Esophagus muscularis mucosa (tissue), 4 donors: ENCODE measurements at places on chromosomes 13 and 19.

- no peak for DNase-seq
- H3K36me3 ChIP-seq: no peaks in the 10 kb centered on the region
- no peaks in the 10 kb centered on the region for H3K4me1 ChIP-seq
Observed at GRCh38 chr13:90510319-90510718, 837.2 kb upstream of the MIR17HG start.

DNA sequence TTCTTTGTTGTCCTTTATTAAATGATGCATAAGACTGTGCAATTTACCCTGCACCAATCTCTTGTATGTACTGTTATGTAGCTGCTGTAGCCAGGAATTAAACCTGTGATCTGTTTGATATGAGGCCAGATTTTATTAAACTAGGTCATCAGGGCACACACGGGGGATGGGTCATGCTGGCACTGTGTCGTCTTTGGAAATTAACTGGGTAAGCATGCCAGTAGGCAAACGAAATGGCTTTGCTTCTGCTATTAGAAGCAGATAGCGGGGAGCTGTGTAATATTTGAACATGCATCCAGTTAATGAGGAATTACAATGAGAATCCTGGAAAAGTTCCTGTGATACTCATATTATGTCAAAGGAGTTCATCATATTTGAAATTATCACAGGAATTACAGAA, 23.5 kb downstream of the MTUS2 start:
- no peaks in the 10 kb centered on the region for H3K4me1 ChIP-seq
- DNase-seq: no peak
- H3K27ac ChIP-seq: no peak overlapping the region

DNA sequence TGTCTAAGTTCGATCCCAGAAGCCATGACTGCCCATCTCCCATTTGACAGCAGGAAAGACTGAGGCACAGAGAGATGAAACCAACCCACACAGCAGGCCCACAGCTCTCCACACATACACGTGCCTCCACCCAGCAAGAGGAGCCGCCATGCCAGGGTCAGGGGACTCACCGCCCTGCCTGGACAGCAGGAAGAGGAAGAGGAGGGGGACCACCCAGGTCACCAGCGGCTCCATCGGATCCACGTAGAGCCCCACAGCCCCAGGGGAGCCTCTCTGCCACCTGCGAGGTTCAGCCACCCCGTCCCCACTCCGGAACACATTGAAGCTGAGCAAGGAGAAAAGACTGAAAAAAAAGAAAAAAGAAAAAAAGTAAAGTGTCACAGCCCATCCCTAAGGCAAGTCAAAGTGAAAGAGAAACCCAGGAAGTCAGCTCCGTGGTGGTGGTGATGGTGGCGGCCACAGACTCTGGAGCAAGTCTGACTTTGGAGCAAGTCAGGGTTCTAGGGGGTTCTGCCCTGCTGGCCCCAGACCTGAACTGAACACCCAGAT, at the start of gene IL12RB1:
TSS of gene IL12RB1 (minus strand) at position 345 of the 549 bp plus-strand sequence. CDS start at position 234, 111 bp downstream.
- H3K4me1 ChIP-seq: no peaks in the 10 kb centered on the region
- H3K36me3 ChIP-seq: no peaks in the 10 kb centered on the region
- DNase-seq: no peak
- H3K27ac ChIP-seq: peak within 1 kb of the TSS; percentile 40
- no peaks in the 10 kb centered on the region for H3K27me3 ChIP-seq

- peaks cover 52% of the 10 kb centered on the region for H3K4me1 ChIP-seq
- no peak overlapping the region for H3K4me3 ChIP-seq
- H3K36me3 ChIP-seq: peaks cover 21% of the 10 kb centered on the region
- no peak overlapping the region for H3K27ac ChIP-seq
- H3K27me3 ChIP-seq: no peaks in the 10 kb centered on the region
- no peak for DNase-seq
Observed at GRCh38 chr19:40744554-40745401, 5.5 kb downstream of the ACTMAP start.

DNA sequence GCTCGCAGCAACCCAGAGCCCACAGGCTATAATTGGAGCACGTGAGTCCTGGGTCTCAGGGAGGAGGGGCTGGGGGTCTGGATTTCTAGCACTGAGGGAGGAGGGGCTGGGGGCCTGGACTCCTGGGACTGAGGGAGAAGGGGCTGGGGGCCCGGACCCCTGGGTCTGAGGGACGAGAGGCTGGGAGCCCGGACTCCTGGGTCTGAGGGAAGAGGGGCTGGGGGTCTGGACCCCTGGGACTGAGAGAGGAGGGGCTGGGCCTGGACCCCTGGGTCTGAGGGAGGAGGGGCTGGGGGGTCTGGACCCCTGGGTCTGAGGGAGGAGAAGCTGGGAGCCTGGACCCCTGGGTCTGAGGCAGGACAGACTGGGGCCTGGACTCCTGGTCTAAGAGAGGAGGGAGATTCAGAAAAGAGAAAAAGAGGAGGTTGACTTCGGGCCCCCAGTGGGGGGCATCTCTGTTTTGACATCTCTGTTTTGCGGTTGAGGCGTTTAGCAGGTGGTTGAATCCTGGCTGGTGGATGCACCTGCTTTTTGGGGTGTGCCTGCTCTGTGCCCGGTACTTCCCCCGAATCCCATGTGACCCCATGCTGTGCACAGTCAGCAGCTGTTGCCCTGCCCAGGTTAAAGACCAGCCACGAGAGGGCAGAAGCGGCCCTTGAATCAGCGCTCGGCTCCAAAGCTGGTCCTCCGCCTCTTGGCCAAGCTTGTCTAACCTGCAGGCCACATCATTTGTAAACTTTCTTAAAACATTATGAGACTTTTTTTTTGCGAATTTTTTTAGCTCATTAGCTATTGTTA, 10.5 kb downstream of the PVR start:
- peaks cover 56% of the 10 kb centered on the region for H3K36me3 ChIP-seq
- DNase-seq: no peak
- peaks cover 5% of the 10 kb centered on the region for H3K4me1 ChIP-seq

DNA sequence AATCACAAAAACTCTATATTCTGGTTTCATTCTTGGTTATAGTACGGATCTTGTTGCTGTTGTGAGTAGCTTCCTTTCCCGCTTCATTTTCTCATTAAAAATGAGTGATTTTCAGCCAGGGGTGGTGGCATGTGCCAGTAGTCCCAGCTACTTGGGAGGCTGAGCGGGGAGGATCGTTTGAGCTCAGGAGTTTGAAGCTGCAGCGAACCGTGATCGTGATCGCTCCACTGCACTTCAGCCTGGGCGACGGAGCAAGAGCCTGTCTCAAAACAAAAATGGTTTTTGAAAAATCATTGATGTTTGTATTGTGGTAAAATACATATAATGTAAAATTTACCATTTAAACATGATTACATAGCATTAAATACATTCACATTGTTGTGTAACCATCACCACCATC, 71.6 kb upstream of the TM9SF2 start:
- peaks cover 17% of the 10 kb centered on the region for H3K4me1 ChIP-seq
- no peak for DNase-seq
- H3K4me3 ChIP-seq: no peak overlapping the region
- H3K27me3 ChIP-seq: no peaks in the 10 kb centered on the region
- no peaks in the 10 kb centered on the region for H3K36me3 ChIP-seq
- no peak overlapping the region for H3K27ac ChIP-seq

- H3K4me1 ChIP-seq: no peaks in the 10 kb centered on the region
- no peaks in the 10 kb centered on the region for H3K36me3 ChIP-seq
- DNase-seq: no peak
- no peak overlapping the region for H3K27ac ChIP-seq
- no peak overlapping the region for H3K4me3 ChIP-seq
Observed at GRCh38 chr13:95954266-95954665, 98.9 kb downstream of the UGGT2 start.

GRCh38 chr19:50536662-50537305, 23.1 kb upstream of the ASPDH start:
- no peaks in the 10 kb centered on the region for H3K36me3 ChIP-seq
- no peak overlapping the region for H3K27ac ChIP-seq
- H3K27me3 ChIP-seq: no peaks in the 10 kb centered on the region
- no peak for DNase-seq

- peaks cover 88% of the 10 kb centered on the region for H3K36me3 ChIP-seq
- no peak overlapping the region for H3K27ac ChIP-seq
- no peak overlapping the region for H3K4me3 ChIP-seq
- DNase-seq: no peak
- H3K4me1 ChIP-seq: peaks cover 26% of the 10 kb centered on the region
Observed at GRCh38 chr19:4447327-4448146, 10.1 kb downstream of the UBXN6 start.

DNA sequence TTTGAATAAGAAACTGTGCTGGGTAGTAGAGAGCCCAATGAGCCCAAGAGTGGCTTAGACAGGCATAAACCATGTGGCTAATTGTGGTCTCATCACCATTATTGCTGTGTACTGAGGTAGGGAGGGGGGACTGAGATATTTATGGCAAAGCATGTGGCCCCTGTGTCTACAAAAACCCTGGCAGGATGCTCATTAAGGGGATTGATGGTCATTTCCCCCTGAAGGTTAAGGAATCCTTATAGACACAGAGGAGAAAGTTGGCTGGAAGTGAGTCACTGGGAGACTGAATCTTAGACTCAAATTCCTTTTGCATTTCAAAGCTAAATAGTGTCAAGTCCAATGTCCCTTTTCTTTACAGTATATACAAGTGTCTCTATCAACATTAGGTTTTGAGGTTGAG, 9.8 kb upstream of the DACT3 start:
- H3K27ac ChIP-seq: no peak overlapping the region
- no peak for DNase-seq
- H3K36me3 ChIP-seq: peaks cover 30% of the 10 kb centered on the region
- H3K4me1 ChIP-seq: no peaks in the 10 kb centered on the region

- H3K4me1 ChIP-seq: peaks cover 35% of the 10 kb centered on the region
- peaks cover 2% of the 10 kb centered on the region for H3K36me3 ChIP-seq
- no peaks in the 10 kb centered on the region for H3K27me3 ChIP-seq
- no peak for DNase-seq
Observed at GRCh38 chr19:45150751-45151281, 10.0 kb downstream of the NKPD1 start.

- no peak overlapping the region for H3K27ac ChIP-seq
- H3K4me1 ChIP-seq: no peaks in the 10 kb centered on the region
- no peaks in the 10 kb centered on the region for H3K36me3 ChIP-seq
- H3K27me3 ChIP-seq: peaks cover 51% of the 10 kb centered on the region
- H3K4me3 ChIP-seq: no peak overlapping the region
- DNase-seq: no peak
Observed at GRCh38 chr19:597406-598315, 8.0 kb downstream of the HCN2 start.

DNA sequence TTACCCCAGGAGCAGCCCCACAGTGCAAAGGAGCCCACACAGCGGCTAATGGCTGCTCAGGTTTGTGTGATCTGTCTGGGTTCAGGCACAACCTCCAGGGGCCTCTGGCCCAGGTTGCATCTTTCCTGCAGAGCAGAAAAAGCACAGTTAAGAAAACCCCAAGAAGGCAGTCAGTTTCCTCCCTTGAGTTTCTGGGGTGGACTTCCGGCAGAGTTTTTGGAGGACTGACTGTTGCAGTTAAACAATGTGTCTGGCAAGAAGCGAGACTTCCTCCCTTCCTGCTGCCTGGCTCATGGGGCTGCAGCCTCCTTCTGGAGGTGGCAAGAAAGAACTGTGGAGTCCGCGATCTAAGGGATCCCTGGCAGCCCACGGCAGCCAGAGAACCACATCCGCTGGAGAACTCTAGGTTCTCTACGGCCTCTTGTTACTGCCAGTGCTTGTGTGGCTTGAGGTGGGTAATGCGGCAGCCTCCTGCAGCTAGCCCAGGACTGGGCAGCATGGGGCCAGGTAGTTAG, 114.4 kb downstream of the ZDHHC20 start:
- no peaks in the 10 kb centered on the region for H3K4me1 ChIP-seq
- no peaks in the 10 kb centered on the region for H3K36me3 ChIP-seq
- DNase-seq: no peak
- no peaks in the 10 kb centered on the region for H3K27me3 ChIP-seq
- no peak overlapping the region for H3K27ac ChIP-seq

DNA sequence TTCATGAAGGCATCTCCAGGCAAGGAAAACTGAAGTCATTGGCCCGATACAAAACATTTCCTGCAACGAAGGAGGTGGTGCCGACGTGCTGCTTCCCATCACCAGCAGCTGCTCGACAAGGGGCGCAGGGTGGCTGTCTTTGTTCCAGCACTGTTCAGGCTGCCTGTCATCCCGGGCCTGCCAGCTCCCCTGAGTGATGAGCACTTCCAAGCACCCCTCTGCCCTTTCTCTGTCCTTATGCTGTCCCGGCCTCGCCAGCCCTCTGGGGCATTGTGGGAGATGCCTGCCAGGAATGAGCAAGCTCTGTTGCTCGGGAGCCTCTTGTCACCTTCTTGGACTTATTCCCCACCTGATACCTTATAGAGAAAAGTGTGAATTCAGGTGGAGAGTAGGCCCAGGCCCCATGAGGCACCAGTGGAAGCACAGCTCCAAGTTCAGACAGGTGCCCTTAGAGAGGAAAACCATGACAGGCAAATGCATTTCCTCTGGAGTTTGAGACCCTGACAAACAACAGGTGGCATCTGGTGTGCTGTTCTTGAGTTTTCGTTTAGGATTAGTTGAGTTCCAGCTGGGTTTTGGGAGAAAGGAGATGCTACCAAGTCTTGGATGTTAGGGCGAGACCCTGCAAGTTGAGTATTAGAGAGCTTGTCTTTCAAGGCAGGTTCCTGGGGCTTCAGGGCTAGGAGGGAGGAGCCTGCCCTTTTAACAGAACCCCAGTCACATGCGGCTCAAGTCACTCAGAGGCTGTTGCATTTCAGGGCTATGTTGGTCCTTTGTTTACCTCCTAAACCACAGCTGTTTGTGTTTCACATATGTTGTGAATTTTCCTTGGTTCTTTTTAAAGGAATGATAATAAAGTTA, 21.4 kb downstream of the BBC3 start:
- DNase-seq: no peak
- peaks cover 20% of the 10 kb centered on the region for H3K4me1 ChIP-seq
- no peak overlapping the region for H3K4me3 ChIP-seq
- H3K27ac ChIP-seq: peak overlapping the region; percentile 61
- H3K36me3 ChIP-seq: peaks cover 53% of the 10 kb centered on the region

- peaks cover 19% of the 10 kb centered on the region for H3K4me1 ChIP-seq
- DNase-seq: no peak
- H3K27ac ChIP-seq: peak overlapping the region; percentile 52
- no peaks in the 10 kb centered on the region for H3K27me3 ChIP-seq
Observed at GRCh38 chr19:5477451-5478215, 22.4 kb downstream of the ZNRF4 start.

- no peaks in the 10 kb centered on the region for H3K27me3 ChIP-seq
- peak overlapping the region; percentile 97 for H3K27ac ChIP-seq
- no peak overlapping the region for H3K4me3 ChIP-seq
- peaks cover 83% of the 10 kb centered on the region for H3K4me1 ChIP-seq
- no peak for DNase-seq
Observed at GRCh38 chr19:46306501-46306900, 9.7 kb downstream of the HIF3A start.

GRCh38 chr13:67620665-67621064, 390.5 kb upstream of the PCDH9 start:
- H3K4me1 ChIP-seq: no peaks in the 10 kb centered on the region
- no peaks in the 10 kb centered on the region for H3K27me3 ChIP-seq
- DNase-seq: no peak

- no peak overlapping the region for H3K4me3 ChIP-seq
- H3K36me3 ChIP-seq: no peaks in the 10 kb centered on the region
- DNase-seq: no peak
- no peaks in the 10 kb centered on the region for H3K27me3 ChIP-seq
- H3K4me1 ChIP-seq: no peaks in the 10 kb centered on the region
Observed at GRCh38 chr13:40470660-40471059, 195.8 kb downstream of the FOXO1 start.
